ENCODE measurements at places on chromosomes 13 and 19. TPM values are rescaled to one million over a fixed set of nuclear protein-coding genes. Genes with fewer than 3 reads are reported as not detected.
A peak's percentile ranks its signal among the peaks of the same experiment; 100 is the strongest.

GRCh38 chr19:51282335-51282734 is 29.1 kb upstream of the IGLON5 start:
- no peak for DNase-seq

Gene ERFL
- not detected for polyA plus RNA-seq

- DNase-seq = no peak
These were observed 4.5 kb downstream of the MAMSTR start for GRCh38 chr19:48714759-48715675.

Gene LHB
- not detected for polyA plus RNA-seq

Gene CYP4F8
- polyA plus RNA-seq = not detected

GRCh38 chr19:56670961-56671612 is 470 bp downstream of the ZNF835 start:
- DNase-seq = no peak

GRCh38 chr13:112486386-112487126 is 101.4 kb downstream of the TUBGCP3 start:
- no peak for DNase-seq

DNA sequence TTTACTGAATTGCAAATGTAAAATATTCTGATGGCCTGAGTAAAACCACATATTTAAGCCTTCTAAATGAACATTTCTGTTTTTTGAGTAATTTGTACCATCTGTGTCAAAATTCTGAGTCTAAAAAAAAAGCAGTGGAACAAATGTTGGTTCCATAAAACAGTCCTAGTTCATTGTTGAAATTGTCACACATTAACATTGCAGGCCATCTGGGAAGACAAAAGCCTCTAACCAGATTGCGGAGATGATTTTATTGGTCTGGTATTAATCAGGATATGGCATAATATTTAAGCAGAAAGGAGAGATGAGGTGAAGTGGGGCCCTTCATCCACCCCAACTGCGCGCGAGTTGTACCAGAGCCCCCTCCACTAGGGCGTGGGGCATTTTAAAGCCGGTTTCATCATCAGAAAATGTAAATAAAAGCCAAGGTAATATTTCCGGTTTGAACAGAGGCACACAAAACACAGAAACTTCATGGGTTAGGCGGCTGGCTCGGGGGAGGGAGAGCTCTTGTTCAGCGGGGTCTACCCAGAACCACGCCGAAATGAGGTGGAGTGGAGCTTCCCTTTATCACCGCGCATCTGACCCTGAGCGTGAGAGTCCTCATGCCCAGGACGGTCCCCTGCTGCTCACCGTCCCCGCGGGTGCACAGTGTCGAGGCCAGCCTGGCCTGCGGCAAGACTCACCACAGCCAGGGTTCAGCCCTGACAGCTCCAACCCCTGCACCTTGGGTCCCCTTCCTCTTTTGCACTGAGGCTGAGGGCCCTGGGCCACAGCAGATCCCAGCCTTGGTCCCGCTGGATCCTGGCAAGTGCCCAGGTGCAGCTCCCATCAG is 169.2 kb downstream of the URI1 start:
- no peak for DNase-seq

DNA sequence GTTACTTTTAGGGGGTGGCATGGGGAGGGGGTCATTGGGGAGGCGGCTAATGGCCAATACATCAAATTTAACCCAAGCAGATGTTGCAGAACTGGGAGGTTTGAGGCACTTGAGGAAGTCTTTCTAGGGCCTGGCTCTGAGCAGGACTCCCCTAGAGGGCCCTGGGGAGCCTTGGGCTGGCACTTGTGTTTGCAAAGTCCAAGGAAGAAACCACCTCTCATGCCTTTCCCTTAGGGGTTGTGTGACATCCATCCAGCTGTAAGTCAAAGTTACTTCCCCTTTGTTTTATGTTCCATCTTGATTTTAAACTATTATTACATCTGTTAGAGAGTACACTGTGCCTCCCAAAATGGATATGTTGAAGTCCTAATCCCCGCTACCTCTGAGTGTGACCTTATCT is 159.9 kb downstream of the KATNAL1 start:
- DNase-seq = no peak

- DNase-seq = no peak
These were observed 21.6 kb downstream of the SERPINE3 start for GRCh38 chr13:51361106-51361505.

Gene RGL3
- not detected for polyA plus RNA-seq

DNA sequence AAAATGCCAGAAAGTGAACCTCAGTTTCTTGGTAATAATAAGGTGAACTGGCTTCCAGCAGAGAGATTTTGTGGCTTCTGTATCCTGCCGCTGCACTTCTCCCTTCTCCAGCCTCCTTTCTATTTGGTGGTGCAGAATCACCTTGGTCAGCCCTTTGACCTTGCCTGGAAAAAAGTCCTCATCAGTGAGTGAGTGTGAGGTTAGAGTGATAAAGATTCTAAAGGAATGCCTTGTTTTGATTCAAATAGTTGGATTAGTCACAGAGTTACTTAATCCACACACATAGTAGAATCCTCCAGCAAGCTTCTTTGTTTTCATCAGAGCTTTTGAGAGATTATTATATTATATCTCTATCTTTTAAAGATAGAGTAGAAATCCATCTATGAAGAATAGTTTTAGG is 140.9 kb downstream of the KCNRG start:
- DNase-seq = no peak

DNA sequence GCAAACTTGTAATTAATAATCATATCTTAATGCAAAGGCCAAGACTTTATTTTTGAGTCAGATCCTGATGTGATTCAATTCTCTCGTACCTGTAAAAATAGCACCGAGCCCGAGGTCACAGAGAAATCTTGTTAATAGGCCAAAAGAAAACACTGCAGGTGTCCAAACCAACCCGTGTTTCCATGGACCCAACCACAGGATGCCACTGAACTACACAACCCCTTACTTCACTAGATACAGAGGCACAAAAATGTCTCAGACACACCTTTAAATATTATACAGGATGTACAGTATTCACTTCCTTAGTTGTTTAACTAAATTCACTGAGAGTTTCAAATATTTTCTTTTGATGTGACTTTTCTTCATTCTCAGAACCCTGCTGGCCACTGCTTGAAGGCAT is 530.9 kb downstream of the MYO16 start:
- no peak for DNase-seq

DNA sequence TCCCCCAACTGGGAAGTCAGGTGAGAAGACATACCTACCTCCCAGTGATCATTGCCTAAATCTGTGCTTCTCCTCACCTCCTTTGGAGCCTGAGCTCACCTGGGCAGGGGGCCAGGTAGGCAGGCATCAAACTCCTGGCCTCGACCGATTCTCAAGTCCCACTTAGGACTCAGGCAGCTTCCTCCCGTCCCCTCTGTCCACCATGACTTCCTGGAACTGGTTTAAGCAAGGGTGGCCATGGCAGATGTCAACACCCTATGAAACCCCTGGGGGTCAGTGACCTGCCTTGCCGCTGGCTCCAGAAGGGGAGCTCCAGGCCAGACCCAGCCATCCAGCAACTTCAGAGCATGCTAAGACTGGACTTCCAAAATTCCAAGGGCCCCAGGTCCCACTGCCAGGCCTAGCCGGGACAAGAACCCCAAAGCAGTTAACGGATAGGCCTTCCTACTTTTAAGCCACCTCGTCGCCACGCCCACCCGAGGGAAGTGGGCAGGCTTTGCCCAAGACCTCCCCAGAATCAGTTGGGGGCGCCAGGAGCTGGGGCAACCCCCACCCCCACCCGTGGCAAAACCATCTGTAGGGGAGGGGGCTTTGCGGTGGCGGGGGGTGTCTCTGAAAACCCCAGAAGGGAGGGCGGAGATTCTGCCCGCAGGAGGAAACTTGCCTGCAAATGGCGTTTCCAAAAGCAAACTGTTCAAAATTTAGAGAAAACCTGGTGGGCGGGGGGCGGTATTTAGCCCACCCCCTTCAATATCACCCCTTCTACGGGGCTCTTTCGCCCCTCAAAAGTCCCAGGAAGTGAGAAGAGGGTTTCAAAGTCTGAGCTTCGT is 657 bp downstream of the PLIN3 start:
- DNase-seq = peak; percentile 21

DNA sequence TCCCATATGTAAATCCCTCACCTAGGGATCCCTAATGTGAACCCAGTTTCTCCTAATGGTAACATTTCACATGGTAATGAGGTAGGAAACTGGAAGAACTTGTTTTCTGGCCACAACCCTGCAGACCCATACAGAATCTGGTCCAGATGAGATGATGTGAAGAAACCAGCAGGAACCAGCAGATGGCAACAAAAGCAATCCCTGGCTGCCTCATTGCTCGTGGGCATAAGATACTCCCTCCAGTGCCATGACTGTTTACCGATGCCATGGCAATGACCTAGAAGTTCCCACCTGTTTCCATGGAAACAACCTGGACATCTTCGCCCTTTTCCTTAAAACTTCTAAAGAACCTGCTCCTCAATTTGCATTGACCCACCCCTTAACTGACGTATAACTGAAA is 1.4 kb upstream of the CD209 start:
- peak; percentile 40 for DNase-seq

Gene RXFP2
- polyA plus RNA-seq = not detected

GRCh38 chr13:92487238-92487637 is 739.4 kb upstream of the GPC6 start:
- no peak for DNase-seq

DNA sequence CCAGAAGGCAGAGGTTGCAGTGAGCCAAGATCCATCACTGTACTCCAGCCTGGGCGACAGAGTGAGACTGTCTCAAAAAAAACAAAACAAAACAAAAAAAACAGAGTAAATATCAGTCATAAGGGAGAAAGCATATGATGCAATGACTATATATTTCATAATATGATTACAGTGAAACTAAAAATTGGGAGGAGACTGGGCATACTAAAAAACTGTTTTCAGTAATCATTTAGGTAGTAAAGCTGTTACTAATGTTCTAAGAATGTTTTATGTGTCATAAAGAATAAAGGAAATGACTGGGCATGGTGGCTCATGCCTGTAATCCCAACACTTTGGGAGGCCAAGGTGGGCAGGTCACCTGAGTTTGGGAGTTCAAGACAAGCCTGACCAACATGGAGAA is 15.9 kb downstream of the ZNF573 start:
- no peak for DNase-seq

DNA sequence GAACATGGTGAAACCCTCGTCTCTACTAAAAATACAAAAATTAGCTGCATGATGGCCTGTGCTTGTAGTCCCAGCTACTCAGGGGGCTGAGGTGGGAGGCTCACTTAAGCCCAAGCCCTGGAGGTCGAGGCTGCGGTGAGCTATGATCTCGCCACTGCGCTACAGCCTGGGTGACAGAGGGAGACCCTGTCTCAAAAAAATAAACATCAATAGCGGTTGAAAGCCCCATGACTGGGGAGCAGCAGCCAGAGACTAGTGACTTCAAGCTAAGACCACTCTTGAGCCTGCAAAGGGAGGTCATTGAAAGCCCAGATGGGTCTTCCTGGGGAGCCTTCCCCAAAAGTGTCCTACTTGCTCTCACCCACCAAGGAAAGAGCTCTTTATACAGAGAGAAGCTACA is 11.9 kb upstream of the ZNF709 start:
- DNase-seq = no peak

DNA sequence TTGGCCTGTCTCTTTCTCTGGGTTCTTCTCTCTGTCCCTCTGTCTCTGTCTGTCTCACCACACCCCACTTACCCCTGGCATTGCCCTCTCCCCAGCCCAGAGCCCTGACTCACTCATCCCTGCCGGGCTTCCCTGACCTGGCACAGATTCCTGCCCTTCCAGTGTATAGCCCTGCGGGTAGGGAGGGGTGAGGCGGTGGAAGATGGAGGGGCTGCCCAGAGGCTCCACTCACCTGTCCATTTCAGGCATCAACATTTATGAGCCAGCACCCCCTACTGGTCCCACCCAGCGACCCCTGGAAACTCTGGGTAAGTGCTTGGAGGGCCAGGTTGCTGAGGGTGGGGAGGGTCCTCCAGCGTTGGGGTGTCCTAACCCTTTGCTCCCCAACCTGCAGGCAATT is 1.0 kb downstream of the NCCRP1 start:
- DNase-seq = no peak

Gene ZNF222
- 1.1 TPM for polyA plus RNA-seq

Gene SYT3
- not detected for polyA plus RNA-seq

- DNase-seq = no peak
These were observed 476.4 kb downstream of the FOXO1 start for GRCh38 chr13:40189898-40190630.

Gene MAMSTR
- not detected for polyA plus RNA-seq

DNA sequence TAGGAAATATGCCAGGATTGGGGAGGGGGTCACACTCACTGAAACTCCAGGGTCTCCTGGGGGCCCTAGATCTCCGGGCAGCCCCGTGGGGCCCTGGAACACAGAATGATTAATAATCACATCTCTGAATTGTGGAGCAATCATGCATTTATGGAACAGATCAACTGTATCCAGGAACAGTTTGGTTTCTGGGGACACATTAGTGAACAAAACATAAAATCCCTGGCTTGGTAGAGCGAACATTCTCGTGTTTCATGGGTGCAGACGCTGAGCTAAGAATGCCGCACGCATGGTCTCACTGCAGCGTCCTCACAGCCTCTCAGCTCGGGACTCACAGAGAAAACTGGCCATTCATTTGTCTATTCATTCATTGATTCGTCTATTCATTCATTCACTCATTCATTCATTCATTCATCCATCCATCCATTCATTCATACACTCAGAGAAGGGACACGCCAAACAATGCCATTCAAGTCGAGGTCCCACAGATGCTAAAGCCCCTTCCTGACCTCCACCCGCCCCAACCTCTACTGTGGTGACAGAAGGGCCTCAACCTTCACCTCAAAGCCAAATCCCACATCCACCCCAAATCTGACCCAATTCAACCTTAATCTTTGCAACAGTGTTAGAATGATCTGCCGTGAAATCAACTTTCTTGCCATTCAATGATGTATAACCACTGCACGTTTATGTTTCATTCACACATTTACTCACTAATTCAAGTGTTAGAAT is 35.0 kb upstream of the OLFM2 start:
- DNase-seq = no peak

DNA sequence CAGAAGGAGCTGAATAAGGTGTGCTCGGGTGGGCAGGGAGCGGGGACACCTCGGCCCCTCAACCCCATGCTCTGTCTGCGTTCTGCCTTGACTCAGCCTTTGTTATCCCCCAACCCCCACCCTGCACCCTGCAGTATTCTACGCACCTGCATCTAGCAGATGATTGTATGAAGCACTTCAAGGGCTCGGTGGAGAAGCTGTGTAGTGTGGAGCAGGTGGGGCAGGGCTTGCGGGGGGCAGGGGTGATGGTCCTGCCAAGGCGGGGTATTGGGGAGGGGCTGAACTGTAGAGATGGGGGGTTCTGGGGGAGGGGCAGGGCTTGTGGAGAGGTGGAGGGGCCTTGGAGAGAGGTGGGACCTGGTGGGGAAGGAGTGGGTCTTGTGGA is 6.1 kb downstream of the STXBP2 start:
- DNase-seq = no peak
